ENCODE measurements at places on chromosomes 2 and 18. TPM values are rescaled to one million over a fixed set of nuclear protein-coding genes. Genes with fewer than 3 reads are reported as not detected.

MCEE gene
- 32.8 TPM for total RNA-seq

DCDC2C gene
- total RNA-seq = 0.18 TPM

CACNB4 gene
- total RNA-seq = 7.2 TPM

RETREG2 gene
- 28.9 TPM for total RNA-seq

B3GNT7 gene
- total RNA-seq = 0.62 TPM

SLC19A3 gene
- total RNA-seq = 1.2 TPM

SIX2 gene
- total RNA-seq = 3.3 TPM

GAD1 gene
- total RNA-seq = 0.35 TPM

CXCR1 gene
- total RNA-seq = not detected

FSIP2 gene
- total RNA-seq = 2.6 TPM

BAZ2B gene
- 60.5 TPM for total RNA-seq

DRC1 gene
- 0.31 TPM for total RNA-seq
